ENCODE measurements at places on chromosomes 1 and 21.

- no peak for DNase-seq
Measured at GRCh38 chr1:30743584-30744059, 14.0 kb downstream of the LAPTM5 start.

DNA sequence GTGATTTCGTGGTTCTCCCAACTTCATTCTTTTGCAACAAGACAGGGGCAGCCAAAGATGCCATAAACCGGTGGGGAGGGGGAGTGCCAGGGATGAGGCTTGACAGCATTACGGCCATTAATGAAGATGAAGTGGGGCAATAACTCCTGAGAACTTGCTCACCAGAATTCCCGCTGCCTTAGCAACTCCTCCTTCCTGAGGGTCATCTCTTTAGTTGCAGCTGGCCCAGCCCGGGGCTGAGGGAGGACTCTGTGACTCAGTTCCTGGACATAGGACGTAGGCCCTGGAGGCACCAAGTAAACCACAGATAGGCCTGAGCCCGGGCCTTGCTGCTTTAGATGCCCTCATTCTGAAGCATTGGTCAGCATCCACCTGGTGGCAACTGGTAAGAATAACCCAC lies 330.2 kb downstream of the RRAGC start:
- no peak for DNase-seq

- no peak for DNase-seq
Measured at GRCh38 chr21:43734928-43735229, 15.9 kb downstream of the PDXK start.

GRCh38 chr1:20367116-20367585 lies 76.5 kb downstream of the VWA5B1 start:
- DNase-seq: no peak

DNA sequence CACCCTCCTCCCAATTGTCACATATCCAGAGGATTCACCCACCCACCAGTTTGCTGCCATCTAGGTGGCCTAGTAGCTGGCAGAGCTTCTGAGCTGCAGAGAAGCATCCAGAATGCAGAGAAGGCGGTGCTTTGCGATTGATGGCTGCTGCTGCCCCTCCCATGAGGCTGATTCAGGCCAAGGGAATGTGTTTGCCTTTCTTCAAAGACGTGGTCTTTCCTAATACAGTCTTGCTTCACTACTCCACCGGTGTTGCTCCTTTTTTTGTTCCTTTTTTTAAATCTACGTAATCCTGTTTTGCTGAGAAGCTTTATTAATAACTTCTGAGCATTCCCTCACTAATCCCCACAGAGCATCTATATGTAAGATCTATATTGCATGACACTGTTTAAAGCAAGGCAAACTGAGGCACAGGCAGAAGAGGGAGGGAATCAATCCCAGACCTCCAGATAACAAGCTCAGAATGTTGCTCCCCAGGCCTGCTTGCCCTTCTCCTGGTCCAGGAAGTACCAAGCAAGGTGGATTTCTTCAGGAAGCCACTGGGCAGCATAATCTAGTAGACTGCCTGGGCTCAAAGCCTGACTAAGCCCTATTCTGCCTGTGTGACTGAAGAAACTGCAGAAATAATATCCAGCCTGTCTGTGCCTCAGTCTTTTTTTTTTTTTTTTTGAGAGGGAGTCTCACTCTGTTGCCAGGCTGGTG lies 275.5 kb upstream of the FMN2 start:
- DNase-seq: peak; percentile 18

GRCh38 chr1:207334337-207334736 lies 12.9 kb downstream of the CD55 start:
- no peak for DNase-seq

Measured in NB4 (cell line).